ENCODE measurements at places on chromosomes 16 and 17.

GRCh38 chr16:58814348-58814801 is 80.3 kb upstream of the GOT2 start:
- peak; percentile 4 for DNase-seq

DNA sequence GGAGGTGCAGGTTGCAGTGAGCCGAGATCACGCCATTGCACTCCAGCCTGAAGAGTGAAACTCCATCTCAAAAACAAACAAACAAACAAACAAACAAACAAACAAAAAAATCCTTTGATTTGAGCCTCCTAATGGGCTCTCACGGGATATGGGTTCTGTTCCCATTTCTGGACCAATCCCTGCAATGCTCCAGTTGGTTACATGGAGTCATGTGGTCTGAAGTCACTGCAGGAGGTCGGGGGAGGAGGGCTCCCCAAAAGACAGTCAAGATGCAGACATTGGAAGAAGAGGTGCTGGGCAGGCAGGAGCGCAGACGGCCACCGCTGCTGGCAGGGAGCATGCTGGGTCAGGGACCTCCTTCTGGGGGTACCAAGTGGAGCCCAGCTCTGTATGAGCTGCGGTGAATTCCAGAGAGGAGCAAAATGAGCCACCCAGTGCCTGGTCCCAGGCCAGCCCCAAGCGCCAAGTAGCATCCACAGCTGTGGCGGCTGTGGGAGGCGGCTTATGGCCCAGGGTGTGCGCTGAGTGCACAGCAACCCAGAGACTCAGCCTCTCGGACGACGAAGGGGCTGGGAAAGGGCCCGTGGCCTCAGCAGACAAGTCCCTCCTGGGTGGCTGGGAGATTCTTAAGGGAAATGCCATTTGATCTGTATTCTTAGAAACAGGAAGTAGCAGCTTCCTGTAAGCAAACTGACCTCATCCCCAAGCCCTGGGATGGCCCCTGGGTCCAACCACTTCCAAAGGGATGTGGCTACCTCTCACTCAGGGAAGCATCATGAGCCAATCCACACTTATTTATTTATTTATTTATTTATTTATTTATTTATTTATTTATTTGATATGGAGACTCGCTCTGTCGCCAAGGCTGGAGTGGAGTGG is 19.6 kb upstream of the ATP2A3 start:
- peak; percentile 46 for DNase-seq

DNA sequence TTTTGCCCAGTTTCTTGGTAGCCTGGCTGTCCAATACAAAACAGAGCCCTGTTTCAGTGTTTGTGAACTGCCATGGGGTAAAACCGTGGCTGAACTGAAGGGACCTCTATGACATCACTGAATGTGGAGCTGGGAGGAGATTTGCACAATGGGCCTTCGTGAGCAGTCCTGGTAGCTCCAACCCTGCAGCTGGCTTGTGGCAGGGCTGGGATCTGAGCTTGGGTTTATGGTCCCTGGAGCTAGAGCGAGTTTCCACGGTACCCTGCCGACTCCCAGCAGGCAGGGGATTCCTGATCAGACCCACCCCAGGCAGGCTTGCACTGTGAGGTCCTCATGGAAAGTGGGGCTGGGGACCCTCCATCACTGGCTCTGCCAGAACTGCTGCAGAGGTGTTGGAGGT is 247.0 kb downstream of the GSG1L start:
- DNase-seq, result no peak

GRCh38 chr17:1043601-1044251 is 46.8 kb downstream of the TIMM22 start:
- DNase-seq, result no peak

DNA sequence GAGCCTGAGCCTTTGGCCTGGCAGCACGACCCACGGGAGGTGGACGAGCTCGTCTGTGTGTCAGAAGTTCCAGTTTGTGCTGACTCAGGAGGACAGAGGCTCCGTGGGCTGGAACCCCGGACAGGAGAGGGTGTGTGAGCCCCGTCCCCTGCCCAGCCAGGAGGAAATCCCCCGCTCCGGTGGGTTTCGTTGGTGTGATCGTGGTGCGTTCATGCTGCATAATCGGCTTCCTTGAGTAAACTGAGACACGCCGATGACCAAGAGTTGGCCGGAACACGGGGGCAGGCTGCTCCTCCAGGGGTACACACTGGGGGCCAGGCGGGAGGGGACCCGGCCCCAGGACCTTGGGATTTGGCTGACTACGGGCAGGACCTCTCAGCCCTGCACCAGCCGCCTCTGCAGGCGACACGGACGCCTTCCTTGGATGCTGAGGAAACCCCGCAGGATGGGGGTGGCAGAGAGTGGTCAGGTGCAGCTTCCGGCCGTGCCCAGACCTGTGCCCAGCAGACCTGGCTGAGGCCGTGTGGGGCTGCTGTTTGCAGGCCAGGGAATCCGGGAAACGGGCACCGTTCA is 8.5 kb downstream of the METRNL start:
- no peak for DNase-seq

DNA sequence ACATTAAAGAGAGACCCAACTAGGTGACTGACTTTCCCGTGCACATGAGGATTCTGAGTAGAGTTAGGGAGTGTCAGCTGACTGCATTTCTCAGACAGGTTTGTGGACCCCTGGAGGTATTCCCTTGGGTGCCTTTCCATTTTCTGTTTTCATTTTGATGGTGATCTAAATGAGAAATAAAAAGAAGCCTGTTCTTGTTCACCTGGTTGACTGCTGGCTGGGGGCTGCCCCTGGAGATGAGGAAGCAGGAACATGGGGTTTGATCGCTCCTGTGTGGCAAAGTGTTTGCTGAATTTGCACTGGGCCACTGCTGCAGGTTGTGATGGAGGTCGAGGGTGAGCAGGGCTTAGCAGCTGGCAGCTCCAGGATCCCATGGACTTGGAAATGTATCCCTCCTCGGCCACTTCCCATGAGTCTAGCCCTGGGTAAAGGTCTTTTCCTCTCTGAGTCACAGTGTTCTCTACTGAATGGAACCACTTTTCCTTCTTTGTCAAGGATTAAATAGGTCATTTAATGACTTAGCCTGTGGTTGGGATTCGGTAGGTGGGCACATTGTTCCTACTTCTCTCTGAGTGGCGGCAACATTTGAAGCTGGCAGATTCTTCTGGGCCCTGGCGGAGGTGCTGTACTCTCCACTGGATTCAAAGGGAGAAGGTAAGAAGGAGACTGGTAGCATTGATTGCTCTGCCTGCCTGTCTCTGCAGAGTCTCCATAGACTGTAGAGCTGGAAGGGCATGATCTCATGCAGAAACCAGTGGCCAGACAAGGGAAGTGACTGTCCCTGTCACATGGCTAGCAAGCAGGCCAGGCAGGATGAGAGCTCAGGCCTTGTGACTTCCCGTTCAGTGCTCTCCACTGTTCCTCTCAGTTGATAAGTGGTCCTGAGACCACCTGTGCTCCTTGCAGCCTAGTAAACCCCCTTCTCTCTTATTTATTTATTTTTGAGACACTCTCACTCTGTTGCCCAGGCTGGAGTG is 17.9 kb downstream of the SNX29 start:
- peak; percentile 49 for DNase-seq

DNA sequence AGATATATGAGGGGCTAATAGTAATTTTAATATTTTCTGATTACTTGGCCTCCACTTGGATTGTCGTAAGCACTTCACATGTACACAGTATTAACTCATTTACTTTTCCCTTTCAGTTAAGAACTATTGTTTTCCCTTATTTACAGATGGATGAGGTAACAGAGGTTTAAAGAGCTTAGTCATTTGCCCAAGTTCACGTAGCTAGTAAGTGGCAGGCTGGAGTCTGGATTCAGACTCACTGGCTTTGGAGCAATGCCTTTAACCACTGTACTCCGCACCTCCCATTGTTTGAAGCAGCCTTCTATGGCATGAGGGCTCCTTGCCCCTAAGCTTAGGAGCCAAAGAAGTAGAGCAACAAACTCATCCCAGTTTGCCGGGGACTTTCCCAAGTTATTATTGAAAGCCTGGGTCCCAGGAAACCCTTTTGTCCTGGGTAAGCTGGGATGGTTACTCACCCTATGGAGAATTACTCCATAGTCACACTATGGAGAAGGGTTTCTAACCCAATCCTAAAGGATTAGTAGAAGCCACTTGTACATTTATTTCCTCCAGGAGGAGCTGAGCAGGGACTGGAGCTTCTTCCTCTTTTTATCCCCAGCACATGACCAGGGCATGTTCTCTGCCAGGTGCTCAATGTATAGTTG is 12.3 kb downstream of the FOXL1 start:
- DNase-seq, result no peak

DNA sequence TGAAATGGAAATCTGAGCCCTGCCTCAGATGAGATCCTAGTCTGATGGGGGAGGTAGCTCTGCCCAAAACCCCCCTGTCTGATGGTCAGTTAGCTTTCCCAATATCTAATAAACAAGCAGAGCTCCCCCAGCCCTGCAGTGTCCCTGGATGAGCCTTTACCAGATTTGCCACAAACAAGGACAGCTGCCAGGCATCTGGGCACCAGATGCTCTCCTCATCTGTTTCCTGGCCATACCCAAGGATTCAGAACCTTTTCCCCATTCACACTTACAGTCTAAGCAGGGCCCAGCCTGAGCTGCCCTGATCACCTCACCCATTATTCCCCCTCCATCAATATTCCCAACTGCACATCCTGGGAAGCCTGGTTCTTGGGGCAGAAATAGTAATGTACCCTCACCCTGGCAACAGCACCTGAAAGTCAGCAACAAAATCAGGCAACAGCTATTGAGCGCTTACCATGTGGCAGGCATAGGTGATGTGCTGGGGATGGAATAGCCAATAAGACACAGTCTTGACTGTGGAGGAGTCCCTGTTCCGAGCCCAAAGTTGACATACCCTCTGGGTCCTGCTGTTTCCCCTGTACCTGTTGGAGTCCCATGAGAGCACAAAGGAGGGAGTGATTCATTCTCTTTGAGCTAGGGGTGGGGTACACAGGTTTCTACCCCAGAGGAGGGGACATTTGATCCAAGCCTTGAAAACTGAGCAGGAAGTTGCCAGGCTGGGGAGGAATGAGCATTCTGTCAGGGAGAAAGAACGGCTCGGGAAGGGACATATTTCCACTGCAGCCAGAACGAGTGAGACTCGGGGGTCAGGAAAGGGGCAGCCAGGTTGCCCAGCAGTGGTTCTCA is 147.4 kb downstream of the TMEM132E start:
- DNase-seq, result no peak

GRCh38 chr16:87042551-87043230 is 274.5 kb downstream of the C16orf95 start:
- no peak for DNase-seq

Measured in CD4-positive, alpha-beta T cell treated with Interferon gamma for 1 hour (primary cell).